NCI-H2171 (cell line): ENCODE measurements at places on chromosomes 2 and 18.

GRCh38 chr2:231683292-231684235, 24.8 kb upstream of the PTMA start:
- DNase-seq, result no peak

GRCh38 chr2:236176417-236176816, 8.2 kb upstream of the GBX2 start:
- DNase-seq, result no peak

DNA sequence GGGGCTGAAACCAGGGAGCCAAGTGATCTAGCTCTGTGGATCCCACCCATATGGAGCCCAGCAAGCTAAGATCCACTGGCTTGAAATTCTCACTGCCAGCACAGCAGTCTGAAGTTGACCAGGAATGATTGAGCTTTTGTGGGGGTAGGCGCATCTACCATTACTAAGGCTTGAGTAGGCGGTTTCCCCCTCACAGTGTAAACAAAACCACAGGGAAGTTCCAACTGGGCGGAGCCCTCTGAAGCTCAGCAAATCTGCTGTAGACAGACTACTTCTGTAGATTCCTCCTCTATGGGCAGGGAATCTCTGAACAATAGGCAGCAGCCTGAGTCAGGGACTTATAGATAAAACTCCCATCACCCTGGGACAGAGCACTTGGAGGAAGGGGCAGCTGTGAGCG, 96.7 kb downstream of the CCDC148 start:
- no peak for DNase-seq

GRCh38 chr2:237324405-237324831, 89.5 kb downstream of the COL6A3 start:
- no peak for DNase-seq
